ENCODE measurements at places on chromosomes 2 and 18.

GRCh38 chr2:84115173-84115857 lies 343.8 kb downstream of the SUCLG1 start:
- no peak for DNase-seq

- no peak for DNase-seq
Measured at GRCh38 chr2:168241746-168242145, 5.6 kb downstream of the STK39 start.

GRCh38 chr2:42196070-42196402 lies 26.9 kb downstream of the EML4 start:
- no peak for DNase-seq

DNA sequence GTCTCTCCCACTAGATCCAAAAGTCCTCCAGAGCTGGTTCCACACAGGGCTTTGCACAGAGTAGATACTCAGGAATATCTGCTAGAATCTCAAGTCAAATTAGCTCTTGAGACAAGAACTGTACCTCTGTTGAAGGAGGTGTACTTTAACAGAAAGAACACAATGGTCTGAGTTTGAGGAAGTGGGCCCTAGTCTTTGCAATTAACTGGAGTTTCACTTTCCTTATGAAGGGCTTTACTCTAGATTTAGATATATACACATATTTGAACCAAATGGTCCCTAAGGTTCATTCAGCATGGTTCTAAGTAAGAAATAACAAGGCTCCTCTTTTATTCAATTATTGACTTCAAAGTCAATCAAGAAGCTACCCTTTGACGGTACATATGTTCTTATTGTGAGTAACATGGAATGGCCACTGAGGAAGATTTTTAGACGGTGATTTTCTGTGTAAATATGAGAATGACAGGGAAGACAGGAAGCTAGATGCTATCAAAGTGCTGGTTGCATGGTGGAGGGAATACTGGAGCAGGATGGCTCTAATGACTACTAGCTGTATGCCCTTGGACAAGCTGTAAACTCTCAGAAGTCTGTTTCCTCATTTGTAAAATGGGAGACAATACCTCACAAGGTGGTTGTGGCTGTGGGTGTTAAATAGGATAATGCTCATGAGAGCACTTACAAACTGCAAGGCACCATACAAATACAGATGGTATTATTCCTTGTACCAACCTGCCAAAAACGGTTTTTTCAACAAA lies 73.5 kb upstream of the SERTAD2 start:
- no peak for DNase-seq

DNA sequence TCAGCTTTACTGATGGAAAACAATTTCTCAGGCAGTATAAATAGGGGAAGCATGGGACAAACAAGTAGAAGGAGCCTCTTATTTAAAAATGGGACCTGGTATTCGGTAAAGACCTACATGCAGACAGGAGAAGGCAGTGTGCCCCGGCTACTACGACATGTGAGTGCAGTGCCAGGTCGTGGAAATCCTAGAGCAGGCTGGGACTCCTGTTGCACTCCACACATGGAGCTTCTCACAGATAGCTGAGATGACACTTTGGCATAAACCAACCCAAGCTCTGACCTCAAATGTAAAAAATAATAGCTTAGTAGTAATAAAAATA lies 885 bp upstream of the DSEL start:
- no peak for DNase-seq

GRCh38 chr2:151522556-151522955 lies 112.9 kb downstream of the RIF1 start:
- no peak for DNase-seq

GRCh38 chr2:119549241-119549640 lies 5.0 kb downstream of the CFAP221 start:
- DNase-seq: no peak

- no peak for DNase-seq
Measured at GRCh38 chr2:192140236-192140839, 54.4 kb downstream of the TMEFF2 start.

DNA sequence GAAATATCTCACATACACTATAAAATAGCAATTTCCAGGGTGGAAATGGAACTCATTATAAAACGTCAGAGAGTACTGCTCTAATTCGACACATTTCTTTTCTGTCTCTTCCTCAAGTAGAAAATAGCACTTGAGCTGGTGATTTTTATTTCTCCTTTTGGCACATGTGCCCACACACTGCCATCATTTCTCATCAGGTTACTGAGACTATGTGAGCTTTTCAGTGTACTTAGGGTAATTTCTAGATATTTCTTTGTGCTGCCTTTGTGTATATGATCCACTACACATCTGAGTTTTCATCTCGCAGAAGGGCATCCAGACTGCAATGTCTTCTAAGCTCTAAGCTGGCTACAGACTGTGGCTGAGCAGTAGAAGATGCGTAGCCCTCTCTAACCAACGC lies 62.1 kb upstream of the PGAP1 start:
- DNase-seq: no peak

DNA sequence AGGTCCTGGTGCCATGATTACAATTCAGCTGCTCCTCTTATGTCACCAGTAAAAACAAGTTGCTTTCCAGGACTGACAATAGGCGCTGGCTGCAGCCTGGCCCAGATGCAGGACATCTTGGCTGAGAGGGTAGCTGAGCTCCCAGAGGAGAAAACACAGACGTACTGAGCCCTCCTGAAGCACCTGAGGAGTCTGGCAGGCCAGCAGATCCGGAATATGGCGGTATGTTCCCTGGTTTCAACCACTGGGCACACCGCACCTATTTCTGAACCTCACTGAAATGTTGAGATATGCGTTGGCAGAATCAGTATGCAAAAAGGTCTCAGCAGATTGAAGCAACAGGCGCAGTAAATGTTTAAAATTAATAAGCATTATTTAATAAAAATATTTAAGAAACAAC lies 73.1 kb upstream of the BZW1 start:
- no peak for DNase-seq

DNA sequence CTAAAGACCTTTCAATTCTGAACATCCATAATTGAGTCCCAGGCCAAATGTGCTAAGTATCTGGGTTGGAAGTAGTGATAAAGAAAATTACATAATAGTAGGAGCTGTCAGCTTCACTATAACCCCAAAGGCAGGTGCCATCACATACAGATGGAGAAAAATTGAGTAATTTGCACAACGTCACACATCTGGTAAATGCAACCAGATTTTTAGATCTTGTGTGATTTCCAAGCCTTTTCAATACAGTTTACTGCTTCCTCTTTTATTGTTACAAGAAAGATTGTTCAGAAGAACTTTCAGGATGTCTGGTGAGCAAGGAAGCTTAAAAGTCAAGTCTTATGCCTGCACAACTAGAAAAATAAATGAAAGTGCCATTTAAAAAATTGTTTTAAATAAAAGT lies 62.3 kb downstream of the UBE2E3 start:
- no peak for DNase-seq

DNA sequence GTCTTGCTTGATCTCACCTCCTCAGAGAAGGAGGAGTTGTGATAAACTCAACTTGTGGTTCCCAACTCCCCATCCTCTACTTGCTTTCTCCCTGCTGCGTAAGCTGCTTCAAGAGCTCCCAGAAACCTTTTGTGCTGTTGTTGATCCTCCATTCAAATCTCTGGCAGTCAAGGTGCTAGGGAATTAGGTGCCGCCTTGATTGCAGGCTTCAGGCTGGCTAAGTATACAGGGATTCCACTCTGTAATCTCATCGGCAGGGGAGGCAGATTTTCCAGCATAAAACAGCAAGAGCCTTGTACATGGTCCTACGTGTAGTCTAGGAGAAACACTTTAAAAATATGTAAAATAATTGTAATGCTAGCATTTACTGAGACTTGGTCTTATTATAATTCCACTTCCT lies 116.2 kb upstream of the DDX18 start:
- no peak for DNase-seq

DNA sequence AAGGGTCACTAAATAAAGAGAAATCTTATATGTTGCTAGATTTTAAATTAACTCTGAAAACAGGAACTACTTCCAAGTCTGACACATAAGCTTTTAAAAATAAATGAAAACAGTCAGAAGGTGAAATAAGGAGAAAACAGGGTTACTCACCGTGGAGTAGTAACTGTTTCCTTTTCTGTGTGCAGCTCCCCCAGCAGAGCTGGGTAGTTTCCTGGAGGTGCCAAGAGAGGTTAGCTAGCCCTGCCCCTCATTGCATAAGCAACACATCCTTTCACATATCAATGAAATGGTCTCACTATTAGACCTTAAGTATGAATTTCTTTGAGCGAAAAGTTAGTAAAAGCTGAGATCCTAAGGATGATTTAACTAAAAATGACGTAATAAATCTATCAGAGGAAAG lies 54.0 kb upstream of the GPR75 start:
- DNase-seq: no peak

GRCh38 chr2:8285081-8285480 lies 396.8 kb upstream of the ID2 start:
- DNase-seq: no peak

GRCh38 chr2:24105816-24106215 lies 17.3 kb downstream of the PFN4 start:
- DNase-seq: no peak

- peak; percentile 11 for DNase-seq
Measured at GRCh38 chr2:107808959-107809358, 17.7 kb upstream of the RGPD4 start.

GRCh38 chr2:238019962-238020361 lies 40.8 kb upstream of the SCLY start:
- no peak for DNase-seq

- no peak for DNase-seq
Measured at GRCh38 chr2:224847381-224847780, 131.2 kb upstream of the CCDC195 start.

- no peak for DNase-seq
Measured at GRCh38 chr2:225120186-225120585, 77.9 kb upstream of the DOCK10 start.

- DNase-seq: no peak
Measured at GRCh38 chr18:39962546-39962945, 1992.5 kb upstream of the PIK3C3 start.

DNA sequence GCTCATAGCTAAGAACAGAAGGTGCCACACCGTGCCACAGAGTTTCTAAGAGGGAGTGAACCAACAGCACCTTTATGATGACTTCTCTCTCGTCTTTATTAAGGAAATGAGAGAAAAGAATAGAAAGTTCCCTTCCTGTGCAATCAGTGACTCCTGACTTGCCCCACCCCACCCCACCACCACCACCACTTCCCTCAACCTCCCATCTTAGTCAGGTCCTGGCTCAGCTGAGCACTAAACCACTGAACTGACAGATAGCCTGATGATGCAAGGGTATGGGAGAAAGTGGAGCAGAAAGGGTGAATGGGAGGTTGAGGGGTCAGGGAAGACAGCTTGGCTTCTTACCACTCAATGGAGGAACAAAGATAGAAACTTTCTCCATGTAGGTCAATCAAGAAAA lies 75.2 kb upstream of the RMDN2 start:
- DNase-seq: no peak

- no peak for DNase-seq
Measured at GRCh38 chr18:58341916-58342315, 287.0 kb downstream of the ALPK2 start.

DNA sequence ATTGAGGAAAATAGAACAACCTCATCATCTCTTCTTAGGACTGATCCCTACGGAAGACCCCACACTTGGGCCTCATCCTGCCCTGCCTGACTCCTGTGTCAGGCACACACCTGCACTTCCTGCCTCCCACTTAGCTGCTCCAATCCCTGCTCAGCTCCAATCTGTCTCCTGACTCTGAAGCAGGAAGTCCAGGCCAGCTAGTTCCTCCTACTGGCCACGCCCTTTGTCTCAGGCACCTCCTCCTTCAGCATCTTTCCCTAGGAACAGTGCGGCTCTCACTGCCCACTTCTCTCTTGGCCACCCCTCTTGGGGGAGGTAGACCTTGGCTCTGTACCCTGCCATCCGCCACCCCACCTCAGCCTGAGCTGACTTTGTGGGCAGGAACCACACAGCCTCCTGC lies 135.8 kb downstream of the CELF4 start:
- no peak for DNase-seq

DNA sequence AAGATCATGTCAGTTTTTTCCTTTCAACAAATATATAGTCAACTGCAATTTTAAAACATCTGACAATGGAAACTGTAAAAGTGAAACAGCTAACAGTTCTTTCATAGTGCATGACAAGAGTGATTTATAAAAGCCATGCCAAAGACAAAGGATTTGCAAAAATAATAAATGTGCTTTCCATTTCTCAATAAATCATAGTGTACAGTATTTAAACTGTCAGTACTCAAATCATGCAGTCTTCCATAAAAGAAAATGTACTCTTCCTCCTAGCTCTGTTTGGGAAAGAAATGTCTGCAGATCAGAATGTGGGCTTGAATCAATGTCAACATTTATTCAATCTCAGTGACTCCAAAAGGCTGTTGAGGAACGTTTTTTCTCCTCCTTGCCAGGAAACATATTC lies 131.7 kb upstream of the PDE1A start:
- no peak for DNase-seq

DNA sequence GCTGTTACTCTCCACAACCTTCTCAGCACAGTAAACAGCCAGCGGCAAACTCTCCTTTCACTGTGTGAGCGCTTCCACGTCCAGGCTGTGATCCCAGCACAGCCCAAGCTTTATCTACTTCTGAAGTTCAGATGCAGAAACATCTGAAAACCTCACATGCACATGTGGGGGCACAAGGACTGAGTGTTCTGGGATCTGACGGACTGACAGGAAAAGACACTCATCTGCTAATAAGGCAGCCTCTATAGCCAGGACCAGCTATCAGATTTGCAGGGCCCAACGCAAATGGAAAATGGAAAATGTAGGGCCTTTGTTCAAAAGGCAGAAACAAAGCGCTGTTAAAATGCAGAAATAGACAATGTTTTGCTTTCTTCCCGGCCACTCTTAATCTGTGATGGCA lies 133.8 kb upstream of the ARHGAP28 start:
- no peak for DNase-seq

- DNase-seq: no peak
Measured at GRCh38 chr2:115214050-115214449, 771.6 kb downstream of the DPP10 start.

- no peak for DNase-seq
Measured at GRCh38 chr2:223929571-223930102, 15.5 kb downstream of the WDFY1 start.

DNA sequence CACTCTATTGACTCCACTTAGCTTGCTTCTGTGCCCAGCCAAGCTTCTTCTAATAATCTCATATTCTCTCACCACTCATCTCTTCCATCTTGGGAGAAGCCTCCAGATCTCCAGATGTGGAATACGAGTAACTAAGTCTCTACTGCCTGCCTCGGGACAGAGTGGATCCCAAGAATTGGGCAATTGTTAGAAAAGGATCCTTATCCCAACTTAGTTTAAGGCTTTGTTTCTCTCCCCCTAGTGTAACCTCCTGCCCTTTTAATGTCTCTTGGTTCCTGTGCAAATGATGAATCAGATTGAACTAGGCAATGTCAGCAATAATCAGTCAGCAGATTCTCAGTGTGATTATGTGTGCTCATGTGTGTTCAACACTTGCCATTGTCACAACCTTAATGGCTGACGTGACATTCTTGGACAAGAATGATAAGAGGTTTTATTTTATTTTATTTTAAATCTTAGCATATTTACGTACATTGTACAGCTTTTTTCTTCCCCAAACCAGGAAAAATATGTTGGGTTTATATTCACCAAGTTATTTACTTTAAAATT lies 59.7 kb downstream of the MYO3B start:
- DNase-seq: no peak

GRCh38 chr2:109317471-109318095 lies 188.6 kb downstream of the SH3RF3 start:
- no peak for DNase-seq

All from forelimb muscle (tissue), 1 donor.